NCI-H1092 (cell line): ENCODE measurements at places on chromosomes 6 and 20.

DNA sequence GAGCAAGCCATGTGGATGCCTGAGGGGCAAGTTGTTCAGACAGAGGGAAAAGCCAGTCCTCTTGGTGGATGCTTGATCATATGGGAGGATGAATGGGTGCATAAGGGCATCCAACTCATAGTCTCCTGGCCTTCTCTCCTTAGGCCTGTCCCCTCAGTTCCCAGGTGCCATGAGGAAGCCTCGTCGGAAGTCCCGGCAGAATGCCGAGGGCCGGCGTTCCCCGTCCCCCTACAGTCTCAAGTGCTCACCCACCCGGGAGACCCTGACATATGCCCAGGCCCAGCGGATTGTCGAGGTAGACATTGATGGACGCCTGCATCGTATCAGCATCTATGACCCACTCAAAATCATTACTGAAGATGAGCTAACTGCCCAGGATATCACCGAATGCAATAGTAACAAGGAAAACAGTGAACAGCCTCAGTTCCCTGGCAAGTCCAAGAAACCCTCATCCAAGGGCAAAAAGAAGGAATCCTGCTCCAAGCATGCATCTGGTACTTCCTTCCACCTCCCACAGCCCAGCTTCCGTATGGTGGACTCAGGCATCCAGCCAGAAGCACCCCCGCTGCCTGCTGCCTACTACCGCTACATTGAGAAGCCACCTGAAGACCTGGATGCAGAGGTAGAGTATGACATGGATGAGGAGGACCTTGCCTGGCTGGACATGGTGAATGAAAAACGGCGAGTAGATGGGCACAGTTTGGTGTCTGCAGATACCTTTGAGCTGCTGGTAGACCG is 3.8 kb downstream of the BRPF3 start:
- DNase-seq = no peak

DNA sequence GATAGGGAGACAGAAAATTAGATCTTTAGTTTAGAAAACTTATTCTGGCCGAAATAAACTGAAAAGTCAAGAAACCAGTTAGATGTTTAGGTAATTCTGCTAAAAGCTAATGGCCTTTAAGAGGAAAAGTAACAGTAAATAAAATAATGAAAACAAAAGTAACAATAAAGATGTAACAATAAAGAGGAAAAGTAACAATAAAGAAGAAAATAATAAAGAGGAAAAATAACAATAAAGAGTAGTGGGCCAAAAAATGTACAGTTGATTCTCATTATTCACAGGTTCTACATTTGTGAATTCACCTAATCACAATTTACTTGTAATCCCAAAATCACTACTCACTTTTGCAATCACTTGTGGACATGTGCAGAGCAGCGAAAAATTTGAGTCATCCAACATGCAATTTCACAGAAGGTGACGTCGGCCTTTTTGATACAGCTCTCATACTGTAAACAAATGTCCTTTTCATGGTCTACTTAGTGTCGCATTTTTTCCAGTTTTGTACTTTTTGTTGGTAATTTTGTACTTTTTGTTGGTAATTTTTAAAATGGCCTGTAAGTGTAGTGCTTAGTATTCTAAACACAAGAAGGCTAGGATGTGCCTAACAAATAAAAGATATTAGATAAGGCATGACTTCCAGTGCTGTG is 24.0 kb downstream of the HBS1L start:
- DNase-seq = no peak

GRCh38 chr20:934186-934840 is 18.2 kb upstream of the ANGPT4 start:
- DNase-seq = no peak

DNA sequence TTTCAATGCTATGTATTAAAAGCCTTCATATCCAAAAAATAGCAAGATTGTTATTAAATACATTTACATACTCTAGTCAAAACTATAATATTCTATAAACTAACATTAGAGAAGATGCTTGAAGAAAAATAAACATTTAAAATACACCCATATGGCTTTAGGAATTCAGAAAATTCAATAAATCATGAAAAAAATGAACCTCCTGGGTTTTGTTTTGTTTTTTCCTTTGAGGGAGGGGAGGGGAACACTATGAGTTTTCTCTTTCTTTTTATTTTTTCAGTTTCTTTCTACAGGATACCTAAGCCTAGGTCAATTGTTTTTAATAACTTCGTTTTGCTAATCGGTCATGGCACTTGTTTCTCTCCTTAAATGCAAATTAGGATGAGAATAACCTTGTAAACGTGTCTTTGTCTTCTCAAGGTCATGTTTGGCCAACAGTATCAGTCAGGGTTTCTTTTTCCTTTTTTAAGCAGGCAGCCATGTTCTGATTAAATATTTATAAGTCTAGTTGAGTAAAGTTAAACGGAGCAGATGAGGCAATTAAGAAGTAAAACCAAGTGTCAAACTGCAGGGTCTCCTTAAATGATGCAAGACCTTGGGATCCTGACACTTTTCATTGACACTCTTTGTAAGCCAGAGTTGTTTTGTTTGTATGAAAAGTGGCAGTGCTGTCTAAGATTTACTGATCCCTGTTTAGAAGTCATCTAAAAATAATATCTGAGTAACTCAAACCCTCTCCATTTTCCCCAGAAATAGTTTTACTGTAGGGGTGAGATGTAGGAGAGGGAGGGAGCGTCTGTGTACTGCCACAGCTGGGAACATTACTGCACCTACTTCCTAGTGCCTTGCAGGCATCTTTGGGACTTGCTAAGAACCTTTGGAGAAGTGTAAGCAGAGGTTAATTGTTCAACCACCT is 392.3 kb downstream of the PLCB1 start:
- no peak for DNase-seq

DNA sequence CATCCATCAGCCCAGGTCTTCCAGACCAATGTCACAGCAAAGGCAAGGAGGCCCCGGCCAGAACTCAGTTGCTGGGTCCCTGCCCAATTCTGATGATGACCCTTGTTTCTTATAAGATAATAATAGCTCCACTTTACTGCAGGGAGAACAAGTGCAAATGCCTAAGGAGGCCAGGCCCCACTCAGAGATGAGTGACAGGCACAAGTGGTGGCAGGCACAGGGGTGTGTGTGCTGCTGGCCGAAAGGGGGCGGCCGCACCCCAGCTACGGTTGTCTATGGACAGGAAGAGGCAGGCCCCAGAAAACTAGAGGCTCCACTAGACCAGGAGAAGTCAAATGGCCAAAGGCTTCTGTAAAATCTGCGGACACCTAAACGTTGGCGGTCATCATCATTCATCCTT is 28.6 kb downstream of the GNAS-AS1 start:
- DNase-seq = no peak

DNA sequence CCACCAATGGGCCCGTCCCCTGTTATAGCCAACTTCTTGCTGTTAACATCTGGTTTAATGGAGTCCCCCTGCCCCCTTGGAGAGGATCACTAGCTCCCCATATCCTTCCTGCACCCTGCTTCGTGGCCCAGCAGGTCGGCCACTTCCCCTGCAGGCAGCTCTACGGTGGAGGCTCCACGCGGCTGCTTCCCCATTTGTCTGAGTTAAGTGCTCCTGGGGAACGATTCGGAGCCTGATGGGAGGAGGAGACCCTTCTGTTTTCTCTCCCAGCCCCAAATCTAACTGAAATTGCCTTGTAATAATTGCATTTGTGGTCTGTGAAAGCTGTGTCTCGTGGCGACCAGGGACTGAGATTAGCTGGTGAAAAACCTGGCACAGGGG is 74.6 kb downstream of the SULF2 start:
- no peak for DNase-seq

- DNase-seq = no peak
Measured at GRCh38 chr6:113375950-113376846, 480.9 kb upstream of the MARCKS start.

DNA sequence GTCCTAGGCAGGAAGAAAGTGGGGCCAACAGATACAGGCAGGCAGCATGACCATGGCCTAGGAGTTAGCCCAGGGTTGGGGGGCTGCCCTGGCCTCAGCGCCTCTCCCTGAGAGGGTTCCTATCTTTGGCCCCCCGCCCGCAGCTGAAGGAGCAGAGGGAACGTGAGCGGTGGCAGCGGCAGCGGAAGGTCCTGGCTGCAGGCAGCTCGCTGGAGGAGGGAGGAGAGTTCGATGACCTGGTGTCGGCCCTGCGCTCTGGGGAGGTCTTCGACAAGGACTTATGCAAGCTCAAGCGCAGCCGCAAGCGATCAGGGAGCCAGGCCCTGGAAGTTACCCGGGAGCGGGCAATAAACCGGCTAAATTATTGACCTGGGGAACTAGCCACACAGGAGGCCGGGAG is 32.6 kb downstream of the MOCS1 start:
- no peak for DNase-seq

GRCh38 chr20:55919956-55920355 is 85.4 kb downstream of the CBLN4 start:
- DNase-seq = no peak

GRCh38 chr6:38054527-38055202 is 235.1 kb downstream of the ZFAND3 start:
- DNase-seq = no peak

DNA sequence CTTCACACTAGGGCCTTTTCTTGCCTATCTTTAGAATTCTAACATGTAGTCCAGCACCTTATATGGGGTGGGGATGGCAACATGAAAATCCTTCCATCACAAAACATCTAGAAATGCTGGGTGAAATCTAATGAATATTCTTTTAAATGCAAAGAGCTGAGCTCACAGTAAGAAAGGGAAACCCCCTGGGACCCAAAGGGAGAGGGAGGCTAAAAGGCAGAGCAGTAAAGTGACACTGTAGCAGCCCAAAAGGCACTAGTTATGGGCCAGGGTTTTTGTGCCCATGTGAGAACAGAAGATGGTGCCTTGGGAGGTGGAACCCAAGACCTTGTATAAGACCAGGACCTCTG is 66.7 kb downstream of the TRAM2 start:
- no peak for DNase-seq

DNA sequence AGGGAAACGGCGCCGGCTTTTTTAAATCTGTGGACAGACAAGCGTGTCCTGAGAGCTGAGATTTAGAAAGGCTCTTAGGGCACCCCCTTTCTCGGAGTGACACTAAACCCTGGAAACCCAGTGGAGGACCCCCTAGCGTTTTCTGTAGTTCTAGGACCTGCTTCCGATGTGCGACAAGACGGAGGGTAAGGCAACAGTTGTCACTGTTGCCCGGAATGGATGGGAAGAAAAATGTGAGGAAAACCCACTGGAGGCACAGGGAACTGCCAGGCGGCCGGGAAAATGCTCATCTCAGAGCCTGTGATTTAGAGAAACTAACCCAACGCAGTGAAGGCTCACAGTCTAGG is 551 bp upstream of the ATP5F1E start:
- peak; percentile 83 for DNase-seq

GRCh38 chr6:131060311-131060710 is 2.7 kb downstream of the EPB41L2 start:
- no peak for DNase-seq

GRCh38 chr6:45830441-45831139 is 185.1 kb downstream of the CLIC5 start:
- no peak for DNase-seq

DNA sequence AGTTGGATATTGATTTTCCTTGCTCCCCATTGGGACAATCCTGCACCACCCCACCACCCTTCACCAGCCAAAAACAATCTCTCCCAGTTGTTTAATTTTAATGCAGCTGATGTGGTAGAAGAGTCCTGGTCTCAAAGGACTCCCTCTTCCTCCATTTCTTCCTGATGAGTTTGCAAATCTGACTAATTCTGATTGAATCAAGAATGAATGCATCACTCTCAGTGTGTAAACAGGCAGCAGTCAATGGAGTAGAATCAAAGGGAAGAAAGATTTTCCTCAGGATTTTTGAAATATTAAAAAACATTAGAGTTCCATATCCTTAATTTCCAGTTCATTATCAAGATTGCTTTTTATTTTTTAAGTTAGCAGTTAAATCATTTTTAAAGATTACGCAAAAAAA is 54.0 kb downstream of the PLG start:
- no peak for DNase-seq

DNA sequence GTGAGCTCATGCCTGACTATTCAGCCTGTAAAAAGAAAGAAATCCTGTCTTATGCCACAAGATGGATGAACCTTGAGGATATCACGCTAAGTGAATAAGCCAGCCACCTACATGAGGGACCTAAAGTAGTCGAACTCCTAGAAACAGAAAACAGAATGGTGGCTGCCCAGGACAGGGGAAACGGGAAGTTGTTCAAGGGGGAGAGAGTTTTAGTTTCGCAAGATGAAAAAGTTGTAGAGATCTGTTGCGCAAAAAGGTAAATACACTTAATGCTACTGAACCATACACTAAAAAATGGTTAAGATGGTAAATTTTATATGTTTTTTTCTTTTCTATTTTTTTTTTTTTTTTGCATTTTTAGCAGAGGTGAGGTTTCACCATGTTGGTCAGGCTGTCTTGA is 74.1 kb upstream of the RALY start:
- DNase-seq = no peak

DNA sequence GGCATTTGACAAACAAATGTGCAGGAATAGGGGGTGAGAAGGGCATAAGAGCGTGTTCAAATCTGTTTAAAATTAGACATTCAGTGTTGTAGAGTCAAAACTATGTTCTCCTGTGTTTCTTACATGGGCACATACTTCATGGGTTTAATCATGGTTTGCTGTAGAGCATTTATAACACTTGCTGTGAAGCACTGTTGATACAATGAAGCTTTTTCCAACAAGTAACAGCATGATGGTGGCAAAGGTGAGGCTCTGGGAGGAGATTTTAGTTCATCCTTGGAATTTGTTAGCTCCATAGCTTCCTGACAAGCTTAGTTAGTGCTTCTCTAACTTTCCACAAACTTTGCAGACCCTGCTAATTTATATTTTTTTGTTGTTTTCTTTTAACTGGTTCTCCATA is 900.7 kb downstream of the TFAP2A start:
- DNase-seq = no peak

DNA sequence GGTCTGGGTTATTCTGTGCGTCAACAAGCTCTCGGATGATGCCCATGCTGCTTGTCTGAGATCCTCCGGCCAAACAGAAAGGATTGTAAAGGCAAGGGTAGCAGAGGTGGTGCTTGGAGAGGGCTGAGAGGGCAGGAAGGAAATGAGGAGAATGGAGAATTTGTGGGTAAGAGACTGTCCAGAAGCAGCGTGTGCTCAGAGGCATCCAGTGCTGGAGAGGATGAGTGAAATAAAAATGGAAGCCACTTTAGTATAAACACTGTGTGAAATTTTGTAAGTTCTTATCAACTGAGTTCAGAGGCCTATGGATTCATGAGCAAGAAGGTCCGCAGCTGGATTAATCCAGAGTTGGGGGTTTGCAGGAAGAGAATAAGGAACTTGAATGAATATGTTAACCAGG is 59.5 kb downstream of the ADGRG6 start:
- no peak for DNase-seq

GRCh38 chr6:99606656-99607415 is at the start of gene PRDM13:
TSS of gene PRDM13 (plus strand) at chr6:99606833. CDS start at chr6:99607035, 202 bp downstream.
- DNase-seq = no peak

DNA sequence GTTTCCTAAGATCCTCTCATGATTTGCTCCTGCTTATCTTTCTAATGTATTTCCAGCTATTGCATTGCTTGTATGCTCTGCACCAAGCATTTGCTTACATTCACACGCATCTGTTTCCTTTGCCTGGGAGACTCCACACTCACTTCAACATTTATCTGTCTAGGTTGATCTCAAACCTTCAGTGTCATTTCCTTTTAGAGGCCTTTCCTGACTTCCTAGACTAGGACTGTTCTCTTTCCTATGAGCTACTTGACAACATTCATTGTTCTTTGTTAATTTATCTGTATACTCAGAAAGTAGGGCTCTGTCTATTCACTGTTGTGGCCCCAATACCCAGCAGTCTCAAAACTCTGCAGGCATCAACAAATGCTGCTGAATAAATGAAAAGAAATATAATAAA is 84.4 kb downstream of the WASF1 start:
- DNase-seq = no peak
